Caco-2 (cell line): ENCODE measurements at places on chromosomes 7 and 10. TPM values are rescaled to one million over a fixed set of nuclear protein-coding genes. Genes with fewer than 3 reads are reported as not detected.

Gene PTPRE
- total RNA-seq: 0.46 and 0.50 TPM in 2 replicates

DNA sequence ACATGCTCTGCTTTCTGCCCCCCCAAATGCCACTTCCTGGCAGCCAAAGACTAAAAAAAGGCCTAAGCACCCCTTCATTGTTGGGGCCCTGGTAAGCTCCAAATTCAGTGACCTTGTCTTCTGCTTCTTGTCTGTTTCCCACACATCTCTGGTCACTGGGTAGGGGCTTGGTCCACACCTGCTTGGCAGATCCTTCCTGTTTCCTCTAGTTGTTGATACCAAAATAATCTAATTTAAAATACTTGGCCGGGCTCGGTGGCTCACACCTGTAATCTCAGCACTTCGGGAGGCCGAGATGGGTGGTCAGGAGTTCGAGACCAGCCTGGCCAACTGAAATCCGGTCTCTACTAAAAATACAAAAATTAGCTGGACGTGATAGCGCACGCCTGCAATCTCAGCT, 130.6 kb downstream of the CAMK1D start:
- DNase-seq: no peak

Gene MOGAT3
- 6.3 and 8.1 TPM in 2 replicates for total RNA-seq

DNA sequence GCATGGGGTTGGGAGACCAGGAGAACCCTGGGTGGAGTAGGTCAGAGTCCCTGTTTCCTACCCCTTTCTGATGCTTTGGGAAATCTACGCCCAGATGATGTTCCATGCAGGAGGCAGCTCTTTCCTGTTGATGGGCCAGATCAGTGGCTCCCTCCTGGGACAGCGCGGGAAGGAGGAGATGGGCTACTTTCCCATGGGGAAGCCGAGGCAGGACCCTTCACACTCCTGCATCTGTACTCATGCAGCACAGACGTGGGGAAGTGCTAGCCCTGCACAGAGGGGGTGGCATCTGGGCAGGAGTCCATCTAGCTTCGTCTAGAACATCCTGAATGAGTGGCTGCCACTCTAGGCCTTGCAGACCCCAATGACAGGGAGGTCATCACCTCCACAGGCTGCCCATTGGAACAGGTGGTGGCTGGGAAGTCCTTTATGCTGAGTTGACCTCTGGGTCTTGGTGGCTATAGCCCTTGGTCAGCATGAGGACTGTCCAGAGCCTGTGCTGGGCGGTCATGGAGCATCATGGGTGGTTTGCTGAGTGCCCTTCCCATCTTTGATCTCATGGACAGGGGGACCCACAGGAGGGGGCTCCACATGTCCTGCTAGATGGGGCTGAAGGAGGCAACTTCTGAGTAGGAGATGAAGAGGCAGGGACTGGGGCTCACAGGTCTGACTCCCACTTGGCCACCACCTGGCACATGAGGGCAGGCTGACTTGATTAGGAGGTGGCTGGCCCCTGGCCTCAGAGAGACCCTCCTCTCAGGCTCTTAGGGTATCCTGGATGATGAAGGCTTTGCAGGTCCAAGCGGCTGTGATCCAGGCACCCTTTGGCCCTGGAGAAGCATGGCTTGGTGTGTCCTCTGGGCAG, 24.6 kb downstream of the RAMP3 start:
- peak; percentile 23 for DNase-seq

- DNase-seq: no peak
Observed at GRCh38 chr7:120920591-120921274, 29.8 kb upstream of the ING3 start.

GRCh38 chr10:106175760-106176377, 988.6 kb downstream of the SORCS1 start:
- DNase-seq: peak; percentile 2

Gene SPAM1
- total RNA-seq: not detected in 2 replicates

Gene LAMB1
- total RNA-seq: 418 and 431 TPM in 2 replicates

GRCh38 chr10:1247598-1248261, 191.5 kb downstream of the WDR37 start:
- DNase-seq: no peak

DNA sequence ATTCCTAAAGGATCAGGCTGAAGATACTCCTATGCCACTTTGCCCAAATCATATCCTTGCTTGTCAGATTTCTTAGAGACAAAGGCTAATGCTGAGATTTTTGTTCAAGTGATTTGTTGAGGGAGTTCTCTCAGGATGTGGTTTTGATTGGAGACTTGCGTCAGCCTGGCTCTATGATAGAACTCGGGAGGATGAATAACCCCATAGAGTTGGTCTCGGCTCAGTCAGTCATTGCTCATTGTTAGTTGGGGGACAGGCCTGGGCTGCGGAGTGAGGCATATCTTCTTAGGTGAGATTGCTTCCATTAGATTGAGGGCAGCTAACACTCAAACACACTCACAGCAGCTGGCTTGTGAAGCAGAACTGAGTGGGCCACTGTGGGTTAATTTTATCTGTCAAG, 203.4 kb downstream of the KIF20B start:
- DNase-seq: no peak

- DNase-seq: no peak
Observed at GRCh38 chr10:78260680-78261079, 227.0 kb downstream of the RPS24 start.

GRCh38 chr7:73470208-73470607, 36.6 kb downstream of the FZD9 start:
- DNase-seq: no peak
